ENCODE measurements at places on chromosomes 5 and 9.

- no peak for DNase-seq
These were observed 639 bp downstream of the EHMT1 start for GRCh38 chr9:137619240-137620047.

DNA sequence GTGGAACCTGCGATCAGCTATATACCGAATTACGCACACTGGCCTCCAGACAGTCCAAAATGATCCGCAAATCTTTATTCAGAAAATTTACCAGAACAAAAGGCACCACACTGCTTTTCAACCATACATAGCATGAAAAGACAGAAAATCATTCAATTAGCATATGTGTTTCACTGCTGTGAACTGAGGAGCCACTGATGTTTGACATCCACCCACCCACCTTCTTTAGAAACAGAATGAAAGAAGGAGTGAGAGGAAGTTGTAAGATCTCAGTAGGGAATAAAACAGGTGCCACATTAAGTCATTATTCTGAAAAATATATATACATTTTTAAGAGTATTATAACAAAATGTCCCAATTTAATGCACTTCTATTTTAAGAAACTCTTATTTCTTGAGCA is 156.8 kb downstream of the NFIB start:
- no peak for DNase-seq

DNA sequence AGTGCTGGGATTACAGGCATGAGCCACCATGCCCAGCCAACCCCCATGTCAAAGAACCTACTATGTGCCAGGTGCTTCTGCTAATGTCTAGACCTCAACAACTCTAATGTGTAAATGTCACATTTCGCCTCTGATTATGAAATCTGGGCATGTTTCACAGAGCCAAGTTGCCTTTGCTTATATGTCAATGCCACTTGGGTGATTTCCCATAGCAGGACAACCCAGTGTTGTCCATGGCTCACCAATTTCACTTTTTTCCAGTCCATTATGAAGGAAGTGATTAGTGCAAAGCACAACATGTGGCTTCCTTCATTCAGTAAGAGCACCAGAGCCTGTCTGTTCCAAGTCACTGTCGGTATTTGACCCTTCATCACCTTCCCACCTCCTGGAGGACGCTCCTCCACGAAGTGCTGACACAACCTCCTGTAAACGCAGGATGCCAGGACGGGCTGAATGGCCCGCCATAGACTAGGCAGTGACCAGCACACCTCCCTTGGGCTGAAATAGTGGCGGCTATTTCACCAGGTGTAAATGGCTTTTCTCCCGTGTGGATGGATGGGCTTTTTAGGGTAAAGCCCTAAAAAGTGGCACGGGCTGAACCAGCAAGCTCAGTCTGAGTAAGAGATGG is 962 bp upstream of the PKN3 start:
- no peak for DNase-seq

DNA sequence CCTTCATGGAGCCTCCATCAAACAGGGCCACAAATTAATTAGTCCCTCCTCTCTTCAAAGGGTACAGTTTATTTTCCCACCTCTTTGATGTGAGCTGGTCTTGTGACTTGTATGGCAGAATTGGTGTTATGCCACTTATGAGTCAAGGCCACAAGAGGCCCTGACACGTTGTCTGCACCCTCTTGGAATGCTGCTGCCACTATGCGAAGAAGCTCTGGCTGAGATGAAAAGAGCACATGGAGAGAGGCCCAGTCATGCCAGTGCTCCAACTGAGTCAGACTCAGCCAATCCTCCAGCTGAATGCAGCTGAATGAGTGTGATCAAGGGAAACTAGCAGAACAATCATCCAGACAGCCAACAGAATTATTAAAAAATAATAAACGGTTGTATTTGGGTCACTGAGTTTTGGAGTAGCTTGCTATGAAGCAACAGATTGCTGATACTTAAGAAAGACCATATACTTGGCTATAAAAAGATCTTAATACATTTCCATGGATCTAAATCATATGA is 128.3 kb downstream of the MARCHF11 start:
- no peak for DNase-seq

DNA sequence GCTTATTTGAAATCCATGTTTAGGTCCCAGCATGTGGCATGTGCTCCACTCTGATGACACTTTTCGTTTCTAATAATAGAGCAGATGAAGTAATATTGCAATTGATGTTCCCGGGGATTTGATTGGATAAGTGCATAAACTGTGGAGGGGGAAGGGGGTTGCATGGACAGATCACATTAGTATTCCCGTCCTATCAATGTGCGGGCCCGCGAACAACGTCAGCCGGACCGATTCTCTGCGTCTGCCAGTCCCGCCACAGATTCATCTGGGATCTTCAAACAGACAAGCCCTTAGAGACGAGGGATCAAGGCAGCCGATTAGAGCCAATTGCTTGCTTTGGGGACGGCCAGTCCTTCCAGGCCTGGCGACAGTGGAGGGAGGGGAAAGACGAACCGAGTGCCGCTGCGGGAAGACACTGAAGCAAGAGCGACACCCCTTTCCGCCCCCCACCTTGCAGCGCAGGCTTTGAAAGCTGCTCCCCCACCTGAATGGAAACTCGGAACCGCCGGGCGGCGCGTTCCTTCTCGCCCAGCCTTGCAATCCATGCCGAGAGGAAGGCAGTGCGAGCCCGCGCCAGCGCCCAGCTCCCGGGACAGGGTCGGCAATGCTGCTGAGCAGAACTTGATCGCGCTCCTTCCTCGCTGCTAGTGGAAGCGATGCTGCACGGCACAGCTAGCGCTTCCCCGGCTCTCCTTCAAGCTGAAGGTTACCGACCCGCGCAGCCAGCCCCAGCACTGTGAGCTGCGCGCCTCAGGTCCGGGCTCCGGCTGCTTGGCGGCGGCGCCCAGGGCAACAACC is at the start of gene RGS7BP:
RGS7BP (plus strand) TSS at position 247 of the 798 bp plus-strand sequence. CDS start 610 bp downstream, outside the sequence.
- DNase-seq: no peak

- DNase-seq: no peak
These were observed 48.9 kb downstream of the PDE6A start for GRCh38 chr5:149895416-149896345.

GRCh38 chr9:122281368-122281767 is 16.7 kb downstream of the MRRF start:
- no peak for DNase-seq

GRCh38 chr5:82597437-82597836 is 319.3 kb upstream of the RPS23 start:
- no peak for DNase-seq

DNA sequence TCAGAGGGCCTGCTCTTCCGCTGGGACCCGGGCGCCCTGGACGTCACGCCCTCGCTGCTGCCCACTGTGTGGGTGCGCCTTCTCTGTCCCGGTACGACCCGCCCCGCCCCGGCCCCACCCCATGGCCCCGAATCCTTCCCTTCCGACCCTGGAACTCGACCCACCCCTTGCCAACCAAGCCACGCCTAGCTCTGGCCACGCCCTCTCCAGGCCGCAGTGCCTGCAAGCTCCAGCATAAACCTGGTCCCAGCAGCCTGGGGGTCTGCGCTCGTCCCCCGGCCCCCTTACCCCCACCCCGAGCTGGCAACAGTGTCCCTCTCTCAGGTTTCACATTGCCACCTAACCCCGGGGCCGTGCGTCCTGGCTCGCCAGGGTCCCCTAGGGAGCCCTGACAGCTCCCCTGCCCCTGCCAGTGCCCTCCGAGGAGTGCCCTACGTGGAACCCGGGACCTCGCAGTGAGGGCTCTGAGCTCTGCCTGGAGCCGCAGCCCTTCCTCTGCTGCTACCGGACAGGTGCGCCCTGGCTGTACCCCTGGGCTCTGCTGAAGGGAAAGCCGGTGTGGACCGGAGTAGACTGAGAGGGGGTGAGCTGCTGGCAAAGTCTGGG is 3.4 kb downstream of the ADGRD2 start:
- DNase-seq: no peak

DNA sequence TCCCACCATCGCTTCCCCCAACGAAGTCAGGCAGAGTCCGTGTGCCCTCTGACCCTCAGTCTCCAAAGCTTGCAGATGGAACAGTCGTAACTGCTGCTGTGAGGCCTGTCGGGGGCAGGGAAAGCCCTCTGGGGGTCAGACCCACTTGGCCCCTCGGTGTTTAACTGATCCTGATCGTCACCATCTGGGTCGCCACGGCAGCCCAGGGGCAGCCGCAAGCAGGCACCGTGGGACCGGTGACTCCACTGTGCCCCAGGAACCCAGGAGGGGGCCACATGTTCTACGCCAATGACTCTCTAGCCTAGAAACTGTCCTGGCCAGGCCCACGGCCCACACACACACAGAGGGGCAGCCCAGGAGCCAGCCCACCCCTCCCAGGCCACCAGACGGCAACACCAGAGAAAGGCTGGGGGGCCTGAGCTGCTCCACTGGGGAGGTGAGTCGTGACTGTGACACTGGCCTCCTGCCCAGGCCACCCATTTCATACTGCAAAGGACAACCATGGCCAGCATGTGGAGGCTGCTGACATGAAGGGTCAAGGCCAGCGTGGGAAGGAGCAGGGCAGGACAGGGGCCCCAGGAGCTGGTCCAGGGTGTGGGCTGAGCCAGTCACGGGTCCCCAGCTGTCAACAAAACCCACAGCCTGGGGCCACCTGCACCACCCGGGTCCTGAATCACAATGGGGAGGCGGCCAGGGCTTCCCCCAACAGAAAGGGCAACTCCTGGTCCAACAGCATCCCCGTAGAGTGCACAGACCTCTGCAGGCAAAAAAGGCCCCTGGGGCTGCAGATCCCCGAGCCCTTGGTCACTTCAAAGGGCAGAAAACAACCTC is 20.8 kb downstream of the VAV2 start:
- DNase-seq: no peak

DNA sequence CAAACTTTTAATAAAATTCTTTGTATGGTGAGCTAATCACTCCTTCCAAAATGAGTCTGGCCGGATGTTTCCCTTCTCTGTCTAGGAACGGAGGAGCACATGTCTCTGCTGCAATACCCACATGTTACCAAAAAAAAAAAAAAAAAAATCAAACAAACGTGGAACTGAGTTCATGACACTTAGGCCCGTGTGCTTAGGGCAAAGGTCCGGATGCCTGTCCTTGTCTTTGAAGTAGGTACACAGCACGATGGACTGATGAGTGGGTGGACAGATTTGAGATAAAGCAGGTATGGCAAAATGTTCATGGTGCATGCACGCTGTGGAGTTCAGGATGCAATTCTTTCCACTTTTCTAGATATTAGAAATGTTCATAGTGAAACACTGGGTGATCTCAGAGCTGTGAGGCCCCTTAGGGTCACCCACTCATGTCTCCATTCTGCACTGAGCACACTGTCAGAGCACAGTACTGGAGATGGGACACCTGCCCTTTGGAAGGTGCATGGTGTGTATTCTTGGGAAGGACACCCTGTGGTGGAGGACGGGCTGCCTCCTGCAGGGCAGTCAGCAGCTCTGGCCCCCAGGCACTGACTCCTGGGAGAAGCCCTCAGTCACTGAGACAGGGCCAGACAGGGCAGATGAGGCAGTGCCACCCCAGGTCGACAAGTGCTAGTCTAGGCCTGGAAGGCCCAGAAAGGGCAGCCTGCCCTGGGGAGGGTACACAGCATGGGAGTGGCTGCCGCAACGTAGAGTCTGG is 43.6 kb downstream of the GADD45G start:
- no peak for DNase-seq

GRCh38 chr5:44891116-44891515 is 82.4 kb downstream of the MRPS30 start:
- DNase-seq: no peak

DNA sequence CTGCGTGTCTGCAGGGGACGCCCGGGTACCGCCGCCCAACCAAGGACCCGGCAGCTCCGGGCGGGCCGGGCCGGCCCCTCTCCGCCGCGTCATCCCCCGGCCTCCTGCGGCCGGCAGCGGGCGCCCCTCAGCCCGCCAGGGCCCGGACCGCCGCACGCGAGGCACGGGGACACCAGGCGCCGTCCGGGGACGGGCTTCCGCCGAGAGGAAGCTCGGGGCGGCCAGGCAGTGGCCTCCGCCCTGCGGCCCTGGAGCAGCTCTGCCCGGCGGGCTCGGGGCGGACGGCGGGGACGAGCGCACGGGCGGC is 373 bp downstream of the FBXW5 start:
- DNase-seq: no peak

DNA sequence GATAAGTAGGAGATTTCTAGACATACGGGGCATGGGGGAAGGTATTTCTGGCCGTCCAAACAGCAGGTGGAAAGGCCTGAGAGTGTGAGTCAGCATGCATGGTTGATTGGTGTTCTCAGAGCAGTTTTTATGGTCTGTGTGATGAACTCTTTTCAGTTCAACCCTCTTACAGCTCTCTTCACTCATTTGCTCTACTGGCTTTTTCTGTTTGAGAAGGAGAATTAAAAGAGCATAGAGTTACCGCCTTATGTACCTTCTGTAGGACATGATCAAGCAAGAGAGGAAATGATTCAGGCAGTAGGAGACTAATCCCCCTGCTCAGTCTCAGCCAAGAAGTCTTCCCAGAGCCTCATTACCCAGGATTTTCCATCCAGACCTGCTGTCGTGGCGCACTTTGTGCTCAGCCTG is 92.4 kb downstream of the PRDM6 start:
- DNase-seq: no peak

DNA sequence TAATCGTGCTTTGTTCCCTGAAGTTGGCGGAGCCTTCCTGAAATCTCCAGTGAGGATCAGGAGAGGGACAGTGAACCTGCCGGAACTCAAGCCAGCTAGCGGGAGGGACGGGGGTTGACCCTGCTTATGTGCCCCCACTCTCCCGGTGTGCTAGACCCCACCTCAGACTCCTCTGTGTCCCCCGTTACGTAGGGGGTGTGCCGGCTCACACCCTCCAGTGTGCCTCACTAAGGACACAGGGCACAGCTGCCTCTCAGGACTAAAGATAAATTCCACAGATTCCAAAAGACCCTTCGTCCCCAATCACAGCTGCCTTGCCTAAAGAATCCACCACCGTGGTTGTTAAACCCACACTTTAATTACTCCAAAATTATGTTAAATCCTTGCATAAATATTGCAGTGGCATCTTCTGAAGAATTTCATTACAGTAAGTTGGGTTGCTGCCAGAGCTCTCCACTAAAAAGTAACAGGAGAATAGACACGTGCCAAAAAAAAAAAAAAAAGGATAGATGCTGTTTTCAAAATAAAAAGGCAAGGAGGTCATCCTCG is 73.7 kb downstream of the GTF3C4 start:
- no peak for DNase-seq

- DNase-seq: no peak
These were observed 102.2 kb upstream of the IER5L start for GRCh38 chr9:129280236-129280622.

- no peak for DNase-seq
These were observed 140.7 kb downstream of the C9orf50 start for GRCh38 chr9:129480227-129480626.

GRCh38 chr5:5739490-5739945 is 317.0 kb downstream of the ICE1 start:
- no peak for DNase-seq

GRCh38 chr5:137217599-137218200 is 281.4 kb downstream of the SPOCK1 start:
- no peak for DNase-seq
